ENCODE measurements at places on chromosomes 7 and 10.

DNA sequence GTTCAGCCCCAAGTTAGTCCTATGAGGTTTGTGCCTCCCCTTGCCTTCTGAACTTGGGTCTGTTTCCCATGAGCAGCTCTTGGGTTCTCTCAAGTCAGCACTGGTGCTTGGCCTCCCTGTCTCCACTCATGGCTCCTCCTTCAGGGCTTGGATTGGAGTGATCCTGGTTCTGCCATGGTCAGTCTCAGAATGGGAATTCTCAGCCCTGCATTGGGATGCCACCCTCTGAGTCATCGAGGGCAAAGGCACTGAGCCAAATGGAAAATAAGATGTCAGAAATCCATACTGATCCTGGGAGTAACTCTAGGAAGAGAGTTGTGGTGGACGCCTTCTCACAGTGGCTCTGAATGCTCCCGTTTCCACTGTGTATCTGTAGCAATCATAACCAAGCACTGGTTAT, 233.4 kb upstream of the HABP2 start:
- no peak for DNase-seq

- DNase-seq = no peak
Observed at GRCh38 chr10:71562904-71563303, 156.7 kb downstream of the C10orf105 start.

DNA sequence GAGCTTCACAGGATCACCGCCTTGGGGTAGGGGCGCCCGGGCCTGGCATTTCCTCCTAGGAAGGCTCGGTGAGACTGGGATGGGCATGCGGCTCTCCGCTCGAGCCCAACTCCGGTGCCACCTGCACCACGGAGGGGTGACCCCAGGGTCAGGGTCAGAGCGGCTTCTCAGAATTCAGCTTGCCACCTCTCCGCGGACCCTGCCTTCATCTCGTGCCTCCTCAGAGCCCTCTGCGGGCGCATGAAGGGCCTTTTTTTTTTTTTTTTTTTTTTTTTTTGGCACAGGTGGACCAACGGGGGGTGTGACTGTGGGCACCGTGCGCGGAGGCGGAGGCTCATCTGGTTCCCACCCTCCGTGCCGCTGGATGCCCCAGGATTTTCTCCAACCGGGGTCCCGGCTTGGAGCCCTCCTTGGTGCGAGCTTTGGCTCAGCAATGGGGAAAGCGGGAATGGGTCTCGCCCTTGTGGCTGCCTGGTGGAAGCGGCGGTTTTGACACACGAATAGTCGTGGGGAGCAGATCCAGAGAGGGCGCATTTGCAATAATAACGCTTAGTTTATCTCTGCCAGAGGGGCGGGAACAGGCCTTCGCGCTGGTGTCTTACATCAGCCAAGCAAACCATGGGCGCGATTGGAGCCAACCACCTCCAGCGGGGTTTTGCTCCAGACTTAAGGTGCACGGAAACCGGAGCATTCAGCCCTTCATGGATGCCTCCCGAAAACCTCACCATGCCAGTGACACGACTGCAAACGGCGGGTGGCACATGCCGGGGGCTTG, 5.0 kb upstream of the TNRC18 start:
- DNase-seq = peak; percentile 83

DNA sequence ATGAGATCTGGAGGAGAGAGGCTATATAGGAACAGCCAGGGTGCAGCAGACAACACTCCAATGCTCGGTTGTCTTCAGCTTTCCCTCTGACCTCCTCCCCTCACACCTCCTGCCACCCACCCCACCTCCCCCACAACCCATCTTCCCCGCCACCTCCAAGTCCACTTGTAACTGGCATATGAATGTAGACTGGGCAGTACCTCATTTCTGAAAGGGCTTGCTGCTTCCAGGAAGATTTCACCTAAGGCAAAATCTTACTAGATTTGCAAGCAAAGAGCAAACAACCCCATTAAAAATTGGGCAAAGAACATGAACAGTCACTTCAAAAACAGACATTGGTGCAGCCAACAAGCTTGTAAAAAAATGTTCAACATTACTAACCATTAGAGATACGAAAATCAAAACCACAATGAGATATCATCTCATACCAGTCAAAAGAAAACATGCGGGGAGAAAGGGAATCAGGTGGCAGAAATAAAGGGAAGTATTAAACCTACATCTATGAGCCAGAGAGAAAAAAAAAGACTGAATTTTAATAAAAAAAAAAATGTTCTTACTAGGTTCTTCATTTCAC, 164.6 kb upstream of the C1GALT1 start:
- no peak for DNase-seq

DNA sequence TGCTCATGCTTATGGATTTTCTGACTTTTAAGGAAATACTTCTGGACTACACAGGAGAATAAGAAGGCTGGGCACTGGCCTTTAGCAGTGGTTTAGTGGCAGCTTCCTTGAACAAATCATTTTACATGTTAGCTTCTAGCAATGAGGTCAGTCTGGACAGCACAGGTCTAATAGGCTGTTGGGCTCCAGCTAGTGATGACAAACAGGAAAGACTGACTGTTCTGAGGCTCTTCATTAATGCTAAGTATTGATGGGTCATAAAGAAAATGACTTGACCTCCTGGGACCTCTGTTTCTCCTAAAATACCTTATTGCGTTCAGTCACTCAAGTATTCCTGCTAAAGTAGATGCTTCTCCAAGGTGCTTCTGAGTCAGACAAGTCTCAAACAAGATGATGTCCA, 4.9 kb upstream of the RHOBTB1 start:
- DNase-seq = no peak

DNA sequence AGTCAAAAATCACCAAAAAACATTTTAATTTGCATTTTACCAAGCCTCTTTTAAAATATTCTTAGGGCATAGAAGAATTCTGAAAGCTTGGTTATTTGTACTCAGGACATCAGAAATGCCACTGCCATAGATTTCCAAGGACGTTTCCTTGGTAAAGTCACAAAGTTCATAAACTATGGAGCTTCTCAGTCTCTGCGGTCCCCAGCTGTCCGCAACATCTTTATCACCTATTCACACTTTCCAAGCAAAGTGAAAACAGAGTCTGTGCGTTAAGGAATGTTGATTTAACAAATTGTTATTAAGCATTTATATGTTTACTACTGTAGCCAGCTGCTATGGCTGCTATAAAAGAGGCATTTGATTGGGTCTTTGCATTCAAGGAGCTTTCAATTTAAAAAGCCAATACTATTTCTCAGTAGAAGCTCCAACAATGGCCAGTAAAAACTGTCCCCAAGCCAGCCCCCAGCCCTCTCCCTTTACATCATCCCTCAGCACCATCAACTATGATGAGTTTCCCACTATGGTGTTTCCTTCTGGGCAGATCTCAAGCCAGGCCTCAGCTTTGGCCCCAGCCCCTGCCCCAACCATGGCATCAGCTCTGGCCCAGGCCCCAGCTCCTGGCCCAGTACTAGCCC, 36.8 kb downstream of the CADPS2 start:
- no peak for DNase-seq

DNA sequence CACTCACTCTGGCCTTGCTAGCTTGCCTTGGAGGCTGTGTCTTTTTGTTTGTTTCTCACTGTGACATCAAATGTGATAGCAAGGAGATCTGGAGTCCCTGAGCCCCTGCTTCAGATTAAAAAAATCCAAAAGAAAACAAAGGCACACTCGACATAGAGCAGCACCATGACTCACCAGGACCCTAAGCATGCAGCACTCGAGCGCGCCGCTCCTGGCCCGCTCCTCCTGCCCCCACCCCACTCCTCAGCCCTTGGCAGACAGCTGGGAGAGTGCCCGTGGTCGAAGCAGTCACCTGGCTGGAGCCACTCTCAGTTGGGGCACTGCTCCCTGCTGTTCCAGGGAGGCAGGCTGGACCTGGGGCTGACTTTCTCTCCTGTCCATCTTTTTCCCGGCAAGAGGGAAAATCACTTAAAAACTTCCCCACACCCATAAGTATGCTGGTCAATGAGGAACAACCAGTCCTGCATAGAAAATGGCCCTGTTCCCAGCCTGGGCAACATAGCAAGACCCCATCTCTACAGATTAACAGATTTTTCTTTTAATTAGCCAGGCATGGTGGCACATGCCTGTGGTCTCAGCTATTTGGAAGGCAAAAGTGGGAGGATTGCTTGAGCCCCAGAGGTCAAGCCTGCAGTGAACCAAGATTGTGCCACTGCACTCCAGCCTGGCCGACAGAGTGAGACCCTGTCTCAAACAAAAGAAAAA, 128.4 kb downstream of the PAXIP1 start:
- DNase-seq = no peak

DNA sequence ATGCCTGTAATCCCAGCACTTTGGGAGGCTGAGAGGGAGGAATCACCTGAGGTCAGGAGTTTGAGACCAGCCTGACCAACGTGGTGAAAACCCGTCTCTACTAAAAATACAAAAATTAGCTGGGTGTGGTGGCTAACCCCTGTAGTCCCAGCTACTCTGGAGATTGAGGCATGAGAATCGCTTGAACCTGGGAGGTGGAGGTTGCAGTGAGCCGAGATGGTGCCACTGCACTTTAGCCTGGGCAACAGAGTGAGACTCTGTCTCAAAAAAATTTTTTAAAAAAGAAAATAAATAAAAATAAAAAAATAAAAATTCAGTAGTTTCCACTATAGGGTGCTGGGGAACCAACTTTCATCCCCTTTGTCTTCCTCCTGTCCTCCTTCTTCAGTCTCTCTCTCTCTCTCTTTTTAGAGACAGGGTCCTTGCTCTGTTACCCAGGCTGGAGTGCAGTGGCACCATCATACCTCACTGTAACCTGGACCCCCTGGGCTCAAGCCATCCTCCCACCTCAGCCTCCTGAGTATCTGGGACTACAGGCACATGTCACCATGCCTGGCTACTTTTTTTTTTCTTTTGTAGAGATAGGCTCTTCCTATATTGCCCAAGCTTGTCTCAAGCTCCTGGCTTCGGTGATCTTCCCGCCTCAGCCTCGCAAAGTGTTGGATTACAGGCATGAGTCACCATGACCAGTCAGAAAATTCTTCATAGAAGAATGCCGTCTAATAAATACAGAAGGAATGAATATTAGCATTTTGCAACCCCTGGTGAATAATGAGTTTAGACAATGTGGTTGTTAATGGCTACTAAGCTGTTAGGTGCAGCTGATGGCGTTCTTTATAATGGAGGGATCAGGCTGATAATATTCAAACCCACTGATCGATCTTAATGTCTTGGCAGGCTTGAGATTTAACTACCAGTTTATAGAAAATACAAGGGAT, 20.6 kb downstream of the RBM20 start:
- peak; percentile 77 for DNase-seq

- no peak for DNase-seq
Observed at GRCh38 chr10:53088961-53089360, 316.4 kb upstream of the MBL2 start.

DNA sequence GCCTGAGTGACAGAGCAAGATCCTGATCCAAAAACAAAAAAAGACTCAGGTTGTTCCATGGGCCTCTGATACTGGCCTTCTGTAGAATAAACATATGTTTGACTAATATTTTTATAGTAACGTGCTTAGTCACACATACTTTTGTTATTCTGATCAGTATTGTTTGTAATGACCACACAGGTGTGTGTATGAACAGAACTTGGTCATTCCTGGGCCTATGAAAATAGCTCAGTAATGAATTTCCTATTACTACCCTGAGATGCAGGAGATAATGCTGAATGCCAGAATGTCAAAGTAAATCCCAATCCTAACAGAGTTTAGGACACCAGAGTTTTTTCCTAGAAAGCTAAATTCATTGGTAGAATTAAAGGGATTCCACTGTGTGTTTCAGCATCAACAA, 108.7 kb downstream of the DOCK4 start:
- DNase-seq = no peak

- no peak for DNase-seq
Observed at GRCh38 chr10:47243791-47244190, 56.2 kb upstream of the GDF10 start.

DNA sequence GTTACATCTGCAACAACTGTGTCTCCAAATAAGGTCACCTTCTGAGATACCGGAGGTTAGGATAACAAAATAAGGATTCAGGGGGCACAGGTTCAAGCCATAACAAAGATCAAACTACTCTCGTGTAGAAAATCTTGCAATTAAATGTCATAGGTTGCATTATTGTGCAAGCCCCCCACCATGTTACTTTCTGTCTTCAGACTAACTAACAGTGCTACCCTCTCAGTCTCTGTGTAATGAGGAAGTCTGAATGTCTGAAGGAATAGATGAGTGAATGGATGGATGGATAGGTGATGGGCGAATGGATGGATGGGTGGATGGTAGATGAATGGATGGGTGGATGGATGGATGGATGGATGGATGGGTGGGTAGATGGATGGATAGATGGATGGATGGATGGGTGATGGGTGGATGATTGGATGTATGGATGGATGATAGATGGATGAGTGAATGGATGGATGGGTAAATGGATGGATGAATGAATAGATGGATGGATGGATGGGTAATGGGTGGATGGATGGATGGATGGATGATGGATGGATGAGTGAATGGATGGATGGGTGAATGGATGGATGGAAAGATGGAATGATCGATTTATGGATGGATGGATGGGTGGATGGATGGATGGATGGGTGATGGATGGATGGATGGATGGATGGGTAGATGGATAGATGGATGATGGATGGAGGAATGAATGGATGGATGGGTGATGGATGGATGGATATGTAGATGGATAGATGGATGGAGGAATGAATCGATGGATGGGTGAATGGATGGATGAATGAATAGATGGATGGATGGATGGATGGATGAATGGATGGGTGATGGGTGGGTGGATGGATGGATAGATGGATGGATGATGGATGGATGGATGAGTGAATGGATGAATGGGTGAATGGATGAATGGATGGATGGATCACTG, 557.3 kb upstream of the FOXK1 start:
- no peak for DNase-seq

- DNase-seq = no peak
Observed at GRCh38 chr7:947391-948210, 6.9 kb downstream of the ADAP1 start.

GRCh38 chr10:13221572-13221971, 12.6 kb downstream of the UCMA start:
- no peak for DNase-seq

DNA sequence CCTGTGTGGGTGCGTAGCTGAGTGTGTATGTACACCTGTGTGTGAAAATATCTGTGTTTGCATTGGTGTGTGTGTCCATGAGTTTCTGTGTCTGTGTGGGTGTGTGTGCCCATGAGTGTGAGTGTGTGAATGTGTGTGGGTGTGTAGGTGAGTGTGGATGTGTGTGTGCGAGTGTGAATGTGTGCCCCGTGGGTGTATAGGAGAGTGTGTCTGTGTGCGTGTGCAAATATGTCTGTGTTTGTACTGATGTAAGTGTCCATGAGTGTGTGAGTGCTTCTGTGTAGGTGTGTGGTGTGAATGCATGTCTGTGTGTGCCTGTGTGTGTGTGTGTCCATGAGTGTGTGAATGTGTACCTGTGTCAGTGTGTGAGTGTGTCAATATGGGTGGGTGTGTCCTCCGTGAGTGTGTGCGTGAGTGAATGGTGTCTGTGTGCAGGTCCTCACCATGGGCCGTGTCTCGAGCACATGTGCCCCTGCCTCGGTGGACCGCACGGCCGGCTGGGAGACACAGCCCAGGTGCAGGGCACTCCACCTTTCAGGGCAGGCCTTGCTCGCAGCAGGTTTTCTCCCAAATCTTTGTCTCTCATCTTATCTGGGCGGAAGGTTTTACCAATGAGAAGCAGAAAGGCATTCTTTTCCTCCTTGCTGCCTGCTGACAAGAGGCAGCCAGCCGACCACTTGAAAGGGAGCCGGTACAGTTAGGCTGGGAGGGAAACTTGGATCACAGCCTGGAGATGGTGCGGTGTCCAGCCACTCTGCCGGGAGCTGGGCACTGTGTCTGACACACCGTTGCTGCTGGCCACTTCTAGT, 107.1 kb upstream of the FAM20C start:
- no peak for DNase-seq
